ENCODE measurements at places on chromosomes 1 and 21.

GRCh38 chr1:94072840-94073522, 48.0 kb downstream of the ABCA4 start:
- DNase-seq, result no peak

GRCh38 chr1:241640867-241641622, 876 bp upstream of the CHML start:
- DNase-seq, result no peak

GRCh38 chr1:81660286-81660685, 140.4 kb upstream of the ADGRL2 start:
- no peak for DNase-seq

DNA sequence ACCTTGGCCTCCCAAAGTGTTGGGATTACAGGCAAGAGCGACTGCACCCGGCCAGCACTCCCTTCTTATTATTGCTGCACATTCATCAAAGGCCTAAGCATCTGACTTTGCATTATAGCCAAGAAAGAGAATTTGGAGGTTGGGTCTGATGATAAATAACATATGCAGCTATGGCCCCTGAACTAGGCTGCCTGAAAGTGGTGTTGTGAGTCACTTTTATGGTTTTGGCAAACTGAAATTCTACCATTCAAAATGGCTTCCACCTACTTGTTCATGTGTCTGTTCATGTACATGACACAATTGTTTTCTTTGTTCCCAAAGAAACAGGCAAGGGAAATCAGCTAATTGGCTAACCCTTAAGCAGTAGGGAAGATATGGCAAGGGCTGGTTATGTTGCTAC, 25.0 kb upstream of the UAP1 start:
- DNase-seq, result peak; percentile 32

GRCh38 chr1:51569284-51570062, 47.4 kb upstream of the OSBPL9 start:
- peak; percentile 81 for DNase-seq

- no peak for DNase-seq
These were observed 490 bp downstream of the SERINC2 start for GRCh38 chr1:31413405-31414001.

- DNase-seq, result peak; percentile 6
These were observed 48.9 kb downstream of the SLC66A1 start for GRCh38 chr1:19360843-19361610.

- DNase-seq, result no peak
These were observed 121.6 kb downstream of the NTMT2 start for GRCh38 chr1:170267317-170267716.

DNA sequence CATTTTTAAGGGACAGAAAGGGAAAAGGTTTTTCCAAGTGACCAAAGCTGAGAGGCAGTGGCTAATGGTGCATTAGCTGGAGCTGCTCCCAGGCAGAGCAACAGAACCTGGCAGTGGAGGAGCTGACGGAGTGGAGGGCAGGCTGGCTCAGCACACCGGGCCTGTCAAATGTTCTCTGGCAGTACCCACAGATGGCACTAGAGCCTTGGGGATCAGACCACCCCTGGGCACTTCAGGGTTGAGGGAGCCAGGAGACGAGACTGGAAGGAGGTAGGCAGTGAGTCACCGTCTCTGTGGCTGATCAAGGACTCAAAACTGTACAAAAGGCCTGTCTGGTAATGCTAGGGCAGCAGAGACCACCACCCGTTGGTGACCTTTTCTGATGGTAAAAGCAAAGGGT, 121.7 kb upstream of the KIAA0040 start:
- no peak for DNase-seq

DNA sequence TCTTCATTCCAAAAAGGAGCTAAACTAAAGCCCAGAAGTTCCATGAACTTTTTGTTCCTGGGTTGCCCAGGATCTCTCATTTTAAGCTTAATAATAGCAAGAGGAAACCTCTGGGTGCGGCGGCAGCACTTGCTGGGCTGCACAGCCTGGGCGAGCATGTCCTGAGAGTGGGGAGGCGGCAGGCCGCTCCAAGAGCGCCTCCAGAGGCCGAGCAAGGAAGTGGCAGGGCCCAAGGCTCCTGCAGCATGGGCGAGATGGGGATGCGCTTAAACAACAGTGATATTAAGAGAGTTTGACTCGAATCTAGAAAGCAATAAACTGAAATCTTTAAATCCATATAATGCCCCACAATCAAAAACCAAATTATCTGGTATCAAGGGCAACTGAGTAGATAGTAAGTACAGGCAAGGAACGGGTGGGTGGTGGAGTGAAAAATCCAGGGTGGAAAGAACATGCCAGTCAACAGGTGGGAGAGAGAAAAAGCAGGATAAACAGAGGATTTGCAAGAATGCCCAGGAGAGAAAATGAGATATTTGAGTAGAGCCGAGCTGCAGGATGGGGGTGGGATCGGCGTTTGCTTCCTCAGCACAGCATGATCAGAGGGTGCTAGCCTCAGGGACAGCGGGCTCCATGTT, 14.1 kb upstream of the TNR start:
- DNase-seq, result peak; percentile 36
